HS-5 (cell line): ENCODE measurements at places on chromosomes 1 and 21.
A peak's percentile ranks its signal among the peaks of the same experiment; 100 is the strongest.

DNA sequence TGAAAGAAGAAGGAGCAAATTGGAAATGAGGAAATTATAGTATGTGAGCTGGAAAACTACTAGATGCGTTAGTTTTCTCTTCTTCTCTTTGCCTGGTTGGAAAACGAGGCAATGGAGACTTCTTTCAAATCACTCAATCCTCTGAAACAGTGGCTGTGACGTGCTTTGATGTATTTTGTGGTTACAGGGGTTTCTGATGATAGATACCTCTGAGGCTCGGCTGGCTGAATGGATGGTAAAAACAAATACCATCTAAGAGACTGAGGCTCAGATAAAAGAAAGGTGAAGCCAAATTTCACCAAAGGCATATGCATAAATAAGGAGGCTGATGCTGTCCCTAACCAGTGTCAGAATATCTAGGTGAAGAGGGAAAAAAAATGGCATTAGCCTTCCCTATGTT, 15.1 kb downstream of the MAB21L3 start:
- no peak for DNase-seq

- peak; percentile 83 for DNase-seq
Observed at GRCh38 chr1:19735440-19736127, 64.1 kb downstream of the TMCO4 start.

- no peak for DNase-seq
Observed at GRCh38 chr1:151131701-151132334, 14.6 kb downstream of the SEMA6C start.

DNA sequence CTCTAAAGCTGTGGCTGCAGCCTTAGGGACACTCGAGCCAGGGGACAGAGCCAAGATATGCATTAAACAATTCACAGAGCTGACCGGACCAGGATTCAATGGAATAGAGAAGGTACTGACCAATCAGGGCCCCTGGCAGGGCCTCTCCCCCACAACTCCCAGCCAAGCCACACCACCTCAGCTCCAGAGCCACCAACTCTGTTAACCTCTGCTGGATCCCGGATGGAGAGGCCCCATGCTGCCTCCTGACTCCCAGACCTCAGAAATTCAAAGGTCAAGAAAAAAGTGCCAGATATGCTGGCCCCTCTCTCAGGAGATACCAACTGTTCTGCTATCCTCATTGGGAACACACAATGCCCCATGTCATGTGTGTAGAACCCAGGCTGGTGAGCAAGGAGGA, 62.1 kb downstream of the CD46 start:
- DNase-seq = no peak

- no peak for DNase-seq
Observed at GRCh38 chr1:31027693-31028526, 37.6 kb downstream of the PUM1 start.

DNA sequence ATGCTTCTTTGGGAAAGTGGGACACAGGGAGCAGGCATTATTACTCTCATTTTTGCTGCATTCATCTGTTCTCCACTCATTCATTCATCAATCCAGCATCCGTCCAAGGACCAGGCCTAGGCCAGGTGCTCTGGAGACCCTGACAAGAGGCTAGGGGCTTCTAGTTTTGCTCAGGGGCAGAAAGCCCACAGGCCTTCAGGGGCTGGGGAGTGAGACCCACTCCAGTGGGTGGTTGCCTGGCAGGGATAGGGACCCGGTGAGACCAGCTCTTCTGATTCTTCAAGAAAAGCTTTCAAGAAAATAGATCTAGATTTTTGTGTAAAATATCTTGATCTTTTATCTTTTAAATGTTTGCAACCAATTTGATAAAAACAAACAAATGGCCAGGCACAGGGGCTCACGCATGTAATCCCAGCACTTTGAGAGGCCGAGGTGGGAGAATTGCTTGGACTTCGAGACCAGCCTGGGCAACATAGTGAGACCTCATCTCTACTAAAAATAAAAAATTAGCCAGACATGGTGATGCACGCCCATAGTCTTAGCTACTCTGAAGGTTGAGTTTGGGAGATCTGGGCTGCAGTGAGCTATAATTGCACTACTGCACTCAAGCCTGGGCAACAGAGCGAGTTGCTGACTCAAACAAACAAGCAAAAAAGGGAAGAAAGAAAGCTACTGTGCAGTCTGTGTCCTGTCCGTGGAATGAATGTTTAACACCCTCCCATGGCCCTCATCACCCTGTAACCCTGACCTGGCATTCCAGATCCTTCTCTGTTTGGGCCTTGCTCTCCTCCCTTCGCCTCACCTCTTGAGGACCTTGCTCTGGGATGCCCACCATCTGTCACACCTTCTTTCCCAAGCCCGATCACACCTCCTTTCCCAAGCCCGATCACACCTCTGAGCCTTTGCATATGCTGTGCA, 17.3 kb upstream of the LRP8 start:
- DNase-seq = no peak

DNA sequence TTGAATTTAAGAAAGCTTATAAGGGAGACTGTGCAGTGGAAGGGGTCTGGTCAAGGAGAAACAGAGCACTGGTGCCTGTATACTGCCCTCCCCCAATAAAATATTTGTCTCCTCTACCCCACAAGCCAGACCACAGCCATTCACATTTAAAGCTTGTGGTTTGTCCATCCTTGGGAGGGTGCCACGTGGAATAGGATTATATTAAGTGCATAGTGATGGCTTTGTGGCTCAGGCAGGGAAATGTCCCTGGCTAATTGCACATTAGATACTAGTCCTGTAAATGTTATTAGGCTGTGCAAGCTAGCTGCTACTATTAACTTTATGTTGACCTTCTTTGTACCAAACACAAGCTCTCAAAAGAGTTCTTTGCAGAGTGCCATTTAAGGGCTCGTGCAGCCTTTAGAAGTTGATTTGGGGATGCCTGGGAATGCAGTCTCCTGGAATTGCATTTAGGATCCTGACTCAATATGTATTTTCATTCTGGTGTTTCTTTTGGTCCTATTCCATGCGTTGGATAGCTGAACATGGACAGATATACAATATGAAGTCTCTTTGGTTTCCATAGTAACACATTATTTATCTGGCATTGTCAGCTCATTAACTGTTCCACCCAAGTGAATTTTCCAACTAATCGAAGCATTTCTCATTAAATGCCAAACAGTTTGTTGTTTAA, 210.6 kb downstream of the ROR1 start:
- DNase-seq = no peak

DNA sequence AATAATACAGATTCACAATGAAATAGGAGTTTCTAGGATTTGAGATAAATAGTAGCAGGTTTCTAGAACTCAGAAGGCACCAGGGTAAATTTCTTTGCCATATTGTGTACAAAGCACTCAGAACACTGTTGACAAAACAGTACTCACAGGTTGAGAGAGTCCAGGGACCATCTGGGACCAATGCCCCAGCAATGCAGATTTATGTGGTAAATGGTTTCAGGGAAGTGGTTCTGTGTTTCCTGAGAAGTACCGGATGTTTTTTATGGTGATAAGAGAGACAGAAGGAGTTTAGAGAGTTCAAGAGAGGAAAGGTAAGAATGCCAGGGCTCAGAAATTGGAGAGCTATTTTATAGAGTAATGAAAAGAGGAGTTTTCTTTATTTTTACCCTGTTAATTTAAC, 29.6 kb upstream of the DIPK1A start:
- no peak for DNase-seq

DNA sequence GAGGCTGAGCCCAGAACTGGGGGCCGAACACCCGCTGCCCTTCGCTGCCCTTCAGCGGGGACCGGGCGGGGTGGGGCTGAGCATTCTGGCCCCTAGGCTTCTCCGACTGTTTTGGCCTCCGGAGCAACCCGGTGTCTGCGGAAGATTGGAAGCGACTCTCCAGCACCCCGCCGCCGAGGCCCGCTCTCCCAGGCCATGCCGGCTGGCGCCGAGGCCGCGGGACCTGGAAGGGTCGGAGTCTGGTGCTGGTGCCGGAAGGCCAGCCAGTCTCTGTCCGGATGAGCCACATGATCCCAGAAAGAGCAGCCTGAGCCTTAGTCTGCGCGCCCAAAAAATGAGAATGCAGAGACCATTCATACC, 272.0 kb downstream of the FOXD2 start:
- DNase-seq = no peak

DNA sequence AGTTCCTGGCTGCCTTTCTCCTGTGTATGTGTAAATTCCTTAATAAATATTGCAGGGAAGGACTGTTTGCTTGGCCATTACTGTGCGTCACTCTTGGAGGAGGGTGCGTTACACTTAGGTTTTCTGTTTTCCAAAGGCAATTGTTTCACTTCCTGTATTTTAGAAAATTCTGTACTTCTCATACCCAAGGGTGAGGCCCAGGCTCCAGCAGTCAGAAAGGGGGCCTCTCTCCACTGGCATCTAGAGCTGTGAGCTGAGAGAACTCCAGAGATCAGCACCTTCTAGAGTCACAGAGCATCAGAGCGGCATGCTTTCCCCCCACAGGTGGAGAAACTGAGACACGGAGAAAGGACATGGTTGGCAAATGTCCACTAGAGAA, 27.0 kb upstream of the ZFP69B start:
- no peak for DNase-seq

GRCh38 chr1:160125746-160126145, 10.2 kb downstream of the ATP1A2 start:
- DNase-seq = peak; percentile 26

- no peak for DNase-seq
Observed at GRCh38 chr21:24693779-24694178, 913.5 kb downstream of the MRPL39 start.

GRCh38 chr1:12596007-12596821, 21.8 kb downstream of the DHRS3 start:
- DNase-seq = peak; percentile 89

GRCh38 chr1:77322061-77322900, 40.5 kb downstream of the AK5 start:
- peak; percentile 86 for DNase-seq

DNA sequence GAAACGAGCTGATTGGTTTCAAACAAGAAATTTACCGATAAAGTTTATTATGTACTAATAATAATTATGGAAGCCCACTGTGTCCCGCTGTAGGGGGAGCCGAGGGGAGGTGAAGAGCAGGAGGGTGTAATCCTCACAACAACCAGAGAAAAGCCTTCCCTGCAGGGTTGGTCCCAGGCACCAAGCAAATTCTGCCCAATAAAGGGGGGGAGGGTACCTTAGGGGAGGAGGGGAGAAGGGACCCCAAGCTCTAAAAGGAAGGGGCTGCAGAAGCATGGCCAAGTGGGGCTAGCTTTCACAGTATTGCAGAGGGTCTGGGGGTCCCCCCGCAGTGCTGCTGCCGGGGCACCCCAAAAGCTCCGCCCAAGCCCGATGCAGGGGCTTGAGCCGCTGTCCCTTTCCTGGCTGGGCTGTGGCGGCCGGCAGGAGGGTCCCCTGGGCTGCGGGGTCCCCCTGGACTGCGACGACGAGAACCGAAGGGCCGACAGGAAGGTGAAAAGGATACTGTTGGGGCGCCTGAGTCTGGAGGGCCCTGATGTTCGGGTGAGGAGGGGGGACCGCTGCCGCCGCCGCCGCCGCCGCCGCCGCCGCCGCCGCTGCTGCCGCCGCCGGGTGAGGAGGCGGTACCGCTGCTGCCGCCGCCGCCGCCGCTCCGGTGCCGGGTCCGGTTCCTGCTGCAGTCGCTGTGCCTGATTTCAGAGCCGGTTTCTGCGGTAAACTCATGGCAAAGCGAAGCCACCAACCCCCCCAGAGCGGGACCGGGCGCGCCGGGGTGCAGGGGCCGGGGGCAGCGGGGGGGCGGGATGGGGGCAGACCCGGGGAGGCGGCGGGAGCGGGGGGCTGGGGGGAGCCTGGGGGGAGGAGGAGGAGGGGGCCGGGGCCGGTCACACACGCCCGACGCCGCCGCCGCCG, 771 bp downstream of the EIF4G3 start:
- no peak for DNase-seq

GRCh38 chr1:201715351-201715750, 113.6 kb upstream of the IPO9 start:
- no peak for DNase-seq

DNA sequence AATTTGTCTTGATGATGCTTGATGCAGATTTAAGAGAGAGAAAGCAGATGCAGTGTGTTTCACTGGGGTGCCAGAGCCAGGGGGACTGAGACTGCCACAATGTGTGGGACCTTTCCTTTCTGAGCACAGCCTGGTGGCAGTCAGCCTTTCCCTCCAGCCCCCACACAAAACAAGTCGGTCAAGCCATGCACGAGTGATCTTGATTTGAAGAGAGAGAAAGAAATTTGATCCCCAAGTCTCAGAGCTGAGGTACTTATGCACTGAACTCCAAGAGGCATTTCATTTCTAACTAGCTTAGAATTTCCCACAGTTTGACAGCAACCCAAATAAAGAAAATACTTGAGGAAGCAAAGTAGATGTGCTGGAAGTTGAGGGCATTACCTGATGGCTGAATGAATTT, 193.8 kb downstream of the ST6GALNAC3 start:
- DNase-seq = no peak

DNA sequence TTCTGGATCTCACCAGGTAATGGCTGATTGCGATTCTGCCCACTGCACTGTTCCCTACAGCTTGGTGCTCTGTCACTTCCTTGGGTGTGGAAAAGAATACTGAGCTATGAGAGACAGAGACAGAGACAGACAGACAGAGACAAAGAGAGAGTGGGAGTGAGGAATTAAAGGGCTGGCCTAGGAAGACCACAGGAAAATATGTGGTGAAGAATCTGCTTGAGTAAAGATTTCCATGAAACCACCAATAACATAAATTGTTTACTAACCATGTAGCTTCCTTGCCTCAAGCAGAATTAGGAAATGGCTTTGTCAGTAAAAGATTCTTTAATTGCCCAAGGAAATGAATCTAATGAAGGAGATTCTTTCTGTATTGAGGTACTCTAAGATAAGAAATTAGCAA, 54.4 kb downstream of the MPZL1 start:
- no peak for DNase-seq

DNA sequence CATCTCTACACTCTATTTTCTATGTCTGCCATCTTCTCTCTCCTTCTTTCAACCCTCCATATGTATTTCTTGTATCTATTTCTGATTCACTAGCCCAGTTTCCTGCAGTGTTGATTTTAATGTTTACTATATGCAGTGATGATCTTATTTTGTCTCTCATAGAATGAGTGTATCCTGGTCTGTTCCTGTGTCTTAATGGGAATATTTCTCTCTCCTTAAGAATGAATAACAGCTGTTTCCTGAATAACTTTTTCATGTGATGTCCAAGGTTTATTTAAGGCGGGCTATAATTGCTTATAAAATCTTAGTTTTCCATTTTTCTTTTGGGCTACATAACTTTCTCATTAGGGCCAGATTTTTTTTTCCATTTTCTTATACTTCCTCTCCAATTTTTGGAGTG, 144.5 kb downstream of the C1orf21 start:
- no peak for DNase-seq

DNA sequence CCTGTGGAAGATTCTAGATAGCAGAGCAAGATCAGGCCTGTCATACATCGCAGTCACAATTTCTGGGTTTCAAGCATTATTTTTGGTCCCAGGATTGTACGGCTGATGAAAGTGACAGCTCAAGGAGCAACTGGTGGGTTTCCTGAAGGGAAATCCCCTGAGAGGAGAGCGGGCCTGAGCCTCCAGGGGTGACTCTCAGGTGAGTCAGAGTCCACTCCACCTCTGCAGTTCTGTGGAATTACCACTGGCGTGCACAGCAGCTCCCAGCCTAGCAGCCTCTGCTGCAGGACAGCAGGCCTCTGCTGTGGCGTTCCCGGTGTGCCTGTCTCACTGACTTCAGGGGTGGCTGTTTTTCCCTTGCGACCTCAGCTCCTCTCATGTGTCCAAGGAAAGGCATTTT, 24.4 kb downstream of the SLC66A1 start:
- no peak for DNase-seq

- no peak for DNase-seq
Observed at GRCh38 chr1:165443539-165444311, 1.2 kb downstream of the RXRG start.

- no peak for DNase-seq
Observed at GRCh38 chr1:237303929-237304328, 261.9 kb downstream of the RYR2 start.

- no peak for DNase-seq
Observed at GRCh38 chr21:32645261-32646182, 33.3 kb upstream of the CFAP298 start.
